Mesothelial cell of epicardium (in vitro differentiated cells): ENCODE measurements at places on chromosomes 3 and 15.

DNA sequence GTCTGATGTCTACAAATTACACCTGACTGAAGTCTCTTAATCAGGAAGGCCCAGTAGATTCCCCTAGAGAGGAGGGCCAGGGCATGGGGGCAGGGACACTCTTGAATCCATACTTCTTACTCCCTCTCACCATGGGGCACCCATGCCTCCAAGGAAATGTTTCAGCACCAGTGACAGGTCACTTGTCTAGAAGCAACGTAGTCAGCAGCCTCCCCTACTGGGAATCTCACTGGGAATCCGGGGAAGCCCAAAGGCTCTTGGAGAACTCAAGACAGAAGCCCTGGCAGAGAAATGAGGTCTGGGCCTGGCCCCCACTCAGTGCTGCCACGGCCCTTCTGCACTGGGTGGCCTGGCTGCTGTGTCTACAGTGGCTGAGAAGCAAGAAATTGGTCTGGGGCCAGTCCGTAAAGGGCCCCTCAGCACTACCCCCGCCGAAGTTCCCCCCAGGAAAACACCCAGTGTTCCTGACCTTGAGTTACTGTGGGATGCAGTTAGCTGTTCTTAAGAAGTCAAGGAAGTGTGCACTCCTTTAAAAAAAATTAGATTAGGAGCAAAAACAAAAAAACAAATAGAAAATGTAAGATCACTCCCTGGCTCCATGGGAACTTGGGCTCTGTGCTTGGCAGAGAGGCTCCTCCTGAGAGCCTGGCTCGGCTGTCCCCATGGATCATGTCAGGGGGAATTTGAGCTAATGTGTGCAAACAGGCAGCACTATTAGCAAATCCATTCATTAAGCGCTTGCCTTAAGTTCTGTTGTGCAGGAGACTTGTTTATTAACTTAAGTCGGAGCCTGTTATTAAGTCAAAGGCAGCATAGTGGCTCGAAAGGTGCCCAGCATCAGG is 5.4 kb upstream of the LINGO1 start:
- no peak for DNase-seq
- H3K36me3 ChIP-seq: no peaks in the 10 kb centered on the region
- peaks cover 49% of the 10 kb centered on the region for H3K27me3 ChIP-seq
- no peak overlapping the region for H3K27ac ChIP-seq
- H3K4me1 ChIP-seq: peaks cover 15% of the 10 kb centered on the region
- H3K4me3 ChIP-seq: no peak overlapping the region

DNA sequence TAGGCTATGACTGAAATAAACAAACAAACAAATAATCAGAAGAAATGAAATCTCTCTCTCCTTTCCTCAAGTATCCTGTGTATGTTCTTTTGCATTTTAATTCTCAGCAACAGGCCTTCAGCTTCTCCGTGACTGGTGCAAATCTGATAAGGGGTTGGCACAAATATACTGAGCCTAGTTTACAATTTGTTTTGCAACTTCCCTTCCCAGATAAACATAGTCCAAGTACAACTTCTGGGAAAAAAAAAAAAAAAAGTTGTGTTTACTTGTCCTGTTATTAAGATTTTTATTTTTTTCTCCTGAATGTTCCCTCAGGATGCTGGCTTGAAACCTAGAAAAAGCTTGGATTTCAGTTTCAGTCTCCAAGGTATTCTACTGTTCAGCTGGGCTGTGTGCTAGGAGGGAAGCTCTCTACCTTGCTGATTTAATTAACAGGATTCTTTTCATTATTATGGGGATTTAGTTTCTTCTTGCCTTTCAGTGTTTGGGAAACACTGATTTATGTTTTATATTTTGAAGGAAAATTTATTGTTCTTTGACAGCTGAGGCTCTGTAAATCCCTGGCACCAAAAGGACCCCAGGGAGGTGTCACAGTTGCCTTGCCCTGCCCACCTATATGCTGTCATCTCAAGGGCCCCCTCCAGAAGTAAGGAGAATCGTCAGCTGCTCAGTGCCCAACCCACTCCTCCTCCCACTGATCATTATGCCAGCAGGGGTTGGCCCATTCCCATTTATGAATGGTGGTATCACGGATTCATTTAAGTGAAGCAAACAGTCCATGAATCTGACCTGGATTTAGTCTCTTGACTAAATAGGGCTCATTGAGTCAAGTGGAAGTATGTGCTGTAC is 185.2 kb downstream of the MEIS2 start:
- H3K27me3 ChIP-seq: no peaks in the 10 kb centered on the region
- peak overlapping the region; percentile 92 for H3K27ac ChIP-seq
- H3K4me3 ChIP-seq: no peak overlapping the region

DNA sequence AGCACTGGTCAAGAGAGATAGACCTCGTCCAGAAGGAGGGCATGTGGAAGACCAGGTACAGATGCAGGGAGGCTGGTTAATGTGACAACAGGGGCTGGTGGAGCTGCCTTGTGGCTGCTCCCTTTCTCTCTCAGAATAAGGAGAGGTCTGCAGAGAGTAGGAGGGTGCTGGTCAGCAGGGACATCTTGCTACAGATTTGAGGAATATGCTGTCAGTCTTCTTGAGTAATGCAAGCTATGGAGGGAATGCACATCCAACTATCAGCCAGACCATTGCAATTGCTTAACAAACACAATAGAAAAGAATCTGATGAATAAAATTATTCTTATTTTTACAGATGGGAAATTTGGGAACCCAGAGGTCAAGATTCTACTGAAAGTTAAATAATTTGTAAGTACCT is 20.3 kb upstream of the SIAH2 start:
- peaks cover 7% of the 10 kb centered on the region for H3K27me3 ChIP-seq
- H3K36me3 ChIP-seq: no peaks in the 10 kb centered on the region
- no peak overlapping the region for H3K4me3 ChIP-seq
- no peaks in the 10 kb centered on the region for H3K4me1 ChIP-seq

DNA sequence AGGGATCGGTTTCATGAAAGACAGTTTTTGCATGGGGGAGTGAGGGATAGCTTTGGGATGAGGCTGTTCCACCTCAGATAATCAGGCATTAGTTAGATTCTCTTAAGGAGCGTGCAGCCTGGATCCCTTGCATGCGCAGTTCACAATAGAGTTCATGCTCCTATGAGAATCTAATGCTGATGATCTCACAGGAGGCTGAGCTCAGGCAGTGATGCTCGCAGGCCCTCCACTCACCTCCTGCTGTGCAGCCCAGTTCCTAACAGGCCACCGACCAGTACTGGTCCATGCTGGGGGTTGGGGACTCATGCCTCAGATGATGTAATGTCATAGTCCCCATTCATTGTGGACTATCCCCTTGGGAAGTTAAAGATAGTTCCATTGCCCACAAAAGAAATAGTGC is 255.8 kb downstream of the CACNA2D3 start:
- H3K36me3 ChIP-seq: no peaks in the 10 kb centered on the region
- H3K27ac ChIP-seq: no peak overlapping the region
- no peak overlapping the region for H3K4me3 ChIP-seq
- peaks cover 33% of the 10 kb centered on the region for H3K27me3 ChIP-seq
- H3K4me1 ChIP-seq: peaks cover 3% of the 10 kb centered on the region
- DNase-seq: no peak

DNA sequence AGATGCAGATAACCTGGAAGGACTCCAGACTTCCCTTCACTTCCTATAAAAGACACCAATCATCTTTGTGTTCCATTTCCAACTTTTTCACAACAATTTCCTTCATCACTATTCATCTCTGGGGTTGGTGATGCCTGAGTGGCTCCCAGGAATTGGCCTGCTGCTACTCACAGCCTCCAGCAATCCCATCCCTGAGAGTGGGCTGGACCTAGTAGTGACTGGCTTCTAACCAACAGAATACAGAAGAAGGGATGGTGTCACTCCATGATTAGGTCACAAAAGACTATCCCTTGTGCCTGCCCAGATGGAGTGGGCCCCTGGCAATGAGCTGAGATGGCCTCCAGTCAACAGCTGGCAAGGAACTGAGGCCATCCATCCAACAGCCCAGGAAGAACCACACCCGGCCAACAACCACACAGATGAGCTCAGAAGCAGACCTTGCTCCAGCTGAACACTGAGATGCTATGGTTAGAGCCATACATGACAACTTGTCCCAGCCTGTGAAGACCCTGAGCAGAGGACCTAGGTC is 20.9 kb downstream of the OCA2 start:
- H3K27me3 ChIP-seq: peaks cover 21% of the 10 kb centered on the region
- H3K27ac ChIP-seq: no peak overlapping the region
- H3K4me3 ChIP-seq: no peak overlapping the region

- peaks cover 37% of the 10 kb centered on the region for H3K27me3 ChIP-seq
- no peaks in the 10 kb centered on the region for H3K36me3 ChIP-seq
- no peak for DNase-seq
Observed at GRCh38 chr15:88043396-88043795, 213.1 kb downstream of the NTRK3 start.
